ENCODE measurements at places on chromosomes 2 and 18.

DNA sequence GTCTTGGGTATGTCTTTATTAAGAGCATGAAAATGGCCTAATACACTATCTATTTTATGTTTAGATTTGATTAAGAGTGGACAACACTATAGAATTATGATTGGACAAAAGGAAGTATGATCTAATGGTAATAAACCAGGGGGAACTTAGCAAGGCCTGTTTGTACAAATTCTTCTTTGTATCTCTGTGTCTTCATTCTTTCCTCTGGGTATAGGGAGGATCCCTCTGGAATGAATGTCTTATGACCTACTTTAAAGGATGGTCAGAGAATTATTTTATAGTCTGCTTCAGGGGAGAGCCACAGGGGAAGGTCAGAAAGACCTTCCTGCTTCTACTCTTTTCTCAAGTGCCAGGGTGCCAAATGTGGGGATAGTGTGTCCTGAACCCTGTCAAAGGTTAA is 42.8 kb upstream of the FANCL start:
- no peak overlapping the region for H3K27ac ChIP-seq
- H3K4me1 ChIP-seq, result no peaks in the 10 kb centered on the region
- H3K36me3 ChIP-seq, result peaks cover under 1% of the 10 kb centered on the region
- DNase-seq, result no peak

- no peaks in the 10 kb centered on the region for H3K36me3 ChIP-seq
- H3K4me3 ChIP-seq, result no peak overlapping the region
- no peak overlapping the region for H3K27ac ChIP-seq
- DNase-seq, result no peak
- peaks cover 6% of the 10 kb centered on the region for H3K27me3 ChIP-seq
Measured at GRCh38 chr2:60215386-60215901, 338.0 kb downstream of the BCL11A start.

GRCh38 chr2:54482715-54483114 is 26.6 kb downstream of the SPTBN1 start:
- H3K4me3 ChIP-seq, result no peak overlapping the region
- H3K36me3 ChIP-seq, result peaks cover 5% of the 10 kb centered on the region
- DNase-seq, result no peak
- H3K27ac ChIP-seq, result no peak overlapping the region

DNA sequence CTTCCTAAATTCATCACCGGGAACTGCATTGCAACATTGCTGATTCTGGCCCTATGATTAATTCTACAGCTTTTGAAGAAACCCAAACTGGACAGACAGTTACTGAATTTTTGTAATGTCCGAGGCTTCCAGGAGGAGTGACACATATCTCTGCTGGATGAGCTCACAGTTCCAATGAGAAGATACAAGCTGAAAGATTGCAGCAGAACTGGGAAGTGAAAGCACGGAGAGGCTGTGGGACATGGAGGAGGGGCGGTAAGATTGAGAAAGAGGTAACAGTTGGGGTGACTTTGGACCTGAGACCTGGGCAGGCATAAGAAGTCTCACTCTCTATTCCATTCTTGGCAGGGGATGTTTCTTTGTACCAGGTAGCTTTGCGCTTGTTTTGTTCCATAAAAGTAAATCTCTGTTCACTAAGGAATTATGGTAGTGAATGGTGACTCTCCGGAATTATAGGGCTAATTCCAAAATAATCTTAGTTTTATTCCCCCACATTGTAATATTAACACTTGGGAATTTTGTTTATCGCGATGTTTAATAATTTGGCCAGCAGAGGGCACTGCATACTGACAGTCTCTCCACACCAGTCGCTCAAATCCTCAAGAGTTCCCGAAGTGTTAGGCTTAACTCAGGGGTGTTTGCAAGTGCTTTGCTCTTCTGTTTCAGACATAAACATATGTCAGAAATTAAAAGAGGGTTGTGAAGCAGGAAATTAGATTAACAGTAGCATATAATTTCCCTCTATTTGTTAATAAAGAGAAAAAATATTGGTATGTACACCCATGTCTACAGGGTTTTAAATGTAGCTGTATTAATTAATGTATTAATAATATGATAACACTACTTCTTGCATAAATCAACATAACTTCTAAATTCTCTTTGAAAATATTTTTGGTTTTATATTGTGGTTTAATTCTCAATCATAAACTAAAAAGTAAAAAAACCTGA is 201.4 kb downstream of the SOCS6 start:
- H3K4me1 ChIP-seq, result peaks cover 3% of the 10 kb centered on the region
- no peak overlapping the region for H3K4me3 ChIP-seq
- no peak overlapping the region for H3K27ac ChIP-seq

DNA sequence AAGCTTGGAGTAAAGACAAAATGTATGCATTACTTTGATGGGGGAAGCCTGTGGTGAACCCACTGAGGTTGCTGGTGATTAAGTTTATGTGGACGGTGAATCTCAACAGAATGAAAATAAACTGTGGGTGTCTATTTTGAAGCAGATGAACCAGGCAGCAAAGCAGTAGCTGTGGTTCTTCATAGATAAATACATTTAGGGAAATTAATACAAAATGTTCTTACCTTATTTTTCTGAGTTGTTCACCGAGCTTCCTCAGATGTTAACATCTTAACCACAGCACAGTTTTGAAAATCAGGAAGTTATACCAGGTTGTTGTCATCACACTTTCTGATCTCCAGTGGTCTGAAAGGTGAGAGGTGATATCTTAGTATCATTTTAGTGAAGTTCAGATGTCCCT is 53.9 kb downstream of the NCK2 start:
- H3K4me3 ChIP-seq, result peak overlapping the region; percentile 69
- peaks cover 3% of the 10 kb centered on the region for H3K36me3 ChIP-seq
- H3K4me1 ChIP-seq, result peaks cover 75% of the 10 kb centered on the region
- H3K27ac ChIP-seq, result peak overlapping the region; percentile 93
- no peaks in the 10 kb centered on the region for H3K27me3 ChIP-seq
- no peak for DNase-seq

- peaks cover 12% of the 10 kb centered on the region for H3K4me1 ChIP-seq
- DNase-seq, result no peak
- peak overlapping the region; percentile 51 for H3K27ac ChIP-seq
- H3K27me3 ChIP-seq, result no peaks in the 10 kb centered on the region
- H3K36me3 ChIP-seq, result no peaks in the 10 kb centered on the region
Measured at GRCh38 chr2:203908797-203909185, 27.8 kb upstream of the ICOS start.

- peaks cover 24% of the 10 kb centered on the region for H3K4me1 ChIP-seq
- DNase-seq, result no peak
- H3K27me3 ChIP-seq, result no peaks in the 10 kb centered on the region
- no peak overlapping the region for H3K4me3 ChIP-seq
- no peaks in the 10 kb centered on the region for H3K36me3 ChIP-seq
Measured at GRCh38 chr2:28683100-28683706, 68.4 kb upstream of the PPP1CB start.

DNA sequence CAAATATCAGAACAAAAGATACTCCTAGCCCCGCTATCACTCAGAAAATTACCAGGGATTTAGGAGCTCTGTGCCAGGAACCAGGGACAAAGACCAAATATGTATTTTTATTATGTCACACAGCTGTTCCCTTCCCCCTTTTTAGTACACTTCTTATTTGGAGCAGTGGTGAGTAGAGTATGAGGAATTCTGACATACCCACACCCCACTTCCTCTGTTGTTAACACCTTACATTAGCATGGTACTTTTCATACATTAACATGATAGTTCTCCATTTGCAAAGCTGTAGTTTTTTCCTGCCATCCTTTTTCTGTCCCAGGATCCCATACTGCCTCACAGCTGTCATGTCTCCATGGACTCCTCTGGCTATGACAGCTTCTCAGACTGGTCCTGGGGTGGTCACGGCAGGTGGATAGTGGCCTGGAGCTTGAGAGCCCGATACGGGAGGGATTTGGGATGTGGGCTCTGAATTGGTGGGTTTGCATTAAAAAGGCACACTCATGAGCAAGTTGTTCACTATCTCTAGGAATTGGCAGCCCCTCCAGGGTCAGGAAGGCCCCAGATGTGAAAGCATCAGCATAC is 100.2 kb downstream of the SH3RF3 start:
- H3K4me3 ChIP-seq, result no peak overlapping the region
- H3K36me3 ChIP-seq, result peaks cover 2% of the 10 kb centered on the region
- no peak for DNase-seq
- peaks cover 4% of the 10 kb centered on the region for H3K4me1 ChIP-seq
- H3K27ac ChIP-seq, result no peak overlapping the region

- H3K4me3 ChIP-seq, result no peak overlapping the region
- no peak for DNase-seq
- H3K27me3 ChIP-seq, result peaks cover 26% of the 10 kb centered on the region
- H3K36me3 ChIP-seq, result peaks cover 3% of the 10 kb centered on the region
Measured at GRCh38 chr2:149075105-149075504, 36.6 kb downstream of the LYPD6B start.

DNA sequence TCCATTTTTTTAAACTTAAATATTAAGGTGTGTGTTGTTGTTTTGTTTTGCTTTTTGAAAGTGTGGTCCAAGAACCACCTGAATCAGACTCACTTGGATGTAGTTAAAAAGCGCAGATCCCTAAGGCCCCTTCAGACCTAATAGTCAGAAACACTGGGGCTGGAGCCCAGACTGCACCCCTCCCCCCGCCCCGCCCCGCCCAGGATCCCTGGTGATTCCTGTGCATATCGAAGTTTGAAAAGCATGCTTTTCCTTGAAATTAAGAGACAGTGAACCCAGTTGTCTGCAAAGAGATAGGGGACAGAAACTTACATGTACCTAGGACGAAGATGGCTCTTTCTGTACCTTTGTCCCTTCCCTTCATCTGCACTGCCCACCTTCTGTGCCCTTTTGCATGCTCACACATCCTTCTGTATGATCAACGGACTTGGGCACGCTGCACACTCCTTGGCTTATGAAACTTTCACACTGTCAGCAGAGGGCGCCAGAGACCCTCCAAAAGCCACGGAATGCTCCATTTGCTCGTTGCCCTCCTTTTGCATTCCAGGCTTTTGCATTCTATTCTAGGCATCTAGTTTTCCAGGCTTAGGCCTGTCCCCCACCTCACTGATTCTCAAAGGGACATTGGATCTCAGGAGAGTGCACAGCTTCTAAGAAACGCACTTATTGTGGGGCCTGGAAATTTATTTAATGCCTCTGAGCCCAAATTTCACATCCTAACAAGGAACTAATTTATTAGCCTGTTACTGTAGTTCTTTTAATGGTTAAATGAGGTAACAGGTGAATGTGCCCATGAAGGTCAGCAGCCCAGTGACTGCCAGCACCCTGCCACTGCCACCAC is 32.8 kb upstream of the SLC14A1 start:
- H3K4me3 ChIP-seq, result no peak overlapping the region
- no peaks in the 10 kb centered on the region for H3K36me3 ChIP-seq
- peaks cover 5% of the 10 kb centered on the region for H3K27me3 ChIP-seq
- H3K4me1 ChIP-seq, result peaks cover 38% of the 10 kb centered on the region
- H3K27ac ChIP-seq, result no peak overlapping the region
- peak; percentile 52 for DNase-seq

- H3K36me3 ChIP-seq, result no peaks in the 10 kb centered on the region
- no peak overlapping the region for H3K4me3 ChIP-seq
- no peak for DNase-seq
- H3K27ac ChIP-seq, result no peak overlapping the region
- peaks cover 3% of the 10 kb centered on the region for H3K4me1 ChIP-seq
- peaks cover 13% of the 10 kb centered on the region for H3K27me3 ChIP-seq
Measured at GRCh38 chr2:69200107-69200520, 186.9 kb downstream of the GFPT1 start.

- H3K4me1 ChIP-seq, result peaks cover 53% of the 10 kb centered on the region
- peak overlapping the region; percentile 93 for H3K4me3 ChIP-seq
- H3K27ac ChIP-seq, result peak overlapping the region; percentile 98
- H3K36me3 ChIP-seq, result no peaks in the 10 kb centered on the region
- H3K27me3 ChIP-seq, result no peaks in the 10 kb centered on the region
Measured at GRCh38 chr2:98730053-98730706, 752 bp downstream of the MGAT4A start.

- H3K27ac ChIP-seq, result no peak overlapping the region
- H3K4me1 ChIP-seq, result no peaks in the 10 kb centered on the region
- no peaks in the 10 kb centered on the region for H3K36me3 ChIP-seq
Measured at GRCh38 chr18:55845221-55845620, 257.2 kb upstream of the TCF4 start.

- no peak overlapping the region for H3K4me3 ChIP-seq
- DNase-seq, result no peak
- peaks cover 70% of the 10 kb centered on the region for H3K27me3 ChIP-seq
Measured at GRCh38 chr2:45636008-45636407, 15.5 kb upstream of the PRKCE start.

DNA sequence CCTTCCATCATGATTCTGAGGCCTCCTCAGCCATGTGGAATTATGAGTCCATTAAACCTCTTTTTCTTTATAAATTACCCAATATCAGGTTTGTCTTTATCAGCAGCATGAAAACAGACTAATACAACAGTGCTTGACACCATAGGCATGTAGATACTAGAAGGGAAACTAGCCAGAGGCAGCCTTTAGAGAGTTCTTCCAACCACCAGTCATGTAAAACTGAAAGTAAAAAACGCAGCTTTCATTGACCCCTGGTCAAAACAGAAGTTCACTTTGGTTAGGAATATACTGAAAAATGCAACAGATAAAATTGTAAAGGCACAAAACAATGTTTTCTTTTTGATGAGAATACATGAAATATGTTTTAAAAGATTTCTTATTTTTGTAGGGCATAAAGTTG is 122.8 kb upstream of the L3MBTL4 start:
- no peak overlapping the region for H3K4me3 ChIP-seq
- no peak for DNase-seq
- H3K4me1 ChIP-seq, result no peaks in the 10 kb centered on the region
- H3K36me3 ChIP-seq, result peaks cover 2% of the 10 kb centered on the region
- H3K27ac ChIP-seq, result no peak overlapping the region

DNA sequence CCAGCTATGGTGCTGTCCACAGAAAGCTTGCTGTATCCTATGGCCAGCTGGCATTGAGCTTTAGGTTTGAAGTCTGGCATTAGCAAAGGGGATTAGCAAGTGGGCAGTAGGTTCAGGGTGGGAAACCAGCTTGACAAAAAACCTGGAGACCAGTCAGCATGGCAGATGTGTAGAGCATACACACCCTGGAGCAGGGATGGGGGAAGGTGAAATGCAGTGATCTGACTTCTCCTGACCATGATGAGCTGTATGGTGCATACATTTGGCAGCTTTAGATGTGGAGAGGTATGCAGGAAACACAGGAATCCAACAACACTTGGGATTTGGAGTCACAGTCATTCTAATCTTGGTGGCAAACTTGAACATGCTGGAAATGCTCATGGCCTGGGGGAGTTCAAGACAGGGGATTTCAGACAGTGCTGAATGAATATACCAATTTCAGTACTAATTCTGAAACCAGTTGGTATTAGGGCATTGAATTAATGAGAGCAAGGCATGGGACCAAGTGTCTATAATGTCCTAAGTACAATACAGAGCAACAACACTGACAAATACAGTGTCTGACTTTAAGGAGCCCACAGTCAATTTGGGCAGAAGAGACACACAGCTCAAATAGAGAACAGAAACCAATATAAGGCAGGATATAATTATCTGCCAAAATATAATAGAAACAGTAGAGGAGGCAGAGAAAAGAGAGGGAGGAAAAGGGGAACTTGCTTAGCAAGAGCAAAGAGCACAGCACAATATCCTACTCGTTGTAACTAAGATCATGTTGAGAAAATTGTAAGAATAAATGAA is 11.8 kb downstream of the ARHGAP15 start:
- H3K4me3 ChIP-seq, result peak overlapping the region; percentile 77
- peaks cover 7% of the 10 kb centered on the region for H3K36me3 ChIP-seq
- H3K27me3 ChIP-seq, result no peaks in the 10 kb centered on the region
- peak overlapping the region; percentile 89 for H3K27ac ChIP-seq
